Epithelial cell of esophagus (primary cell): ENCODE measurements at places on chromosomes 7 and 10.

DNA sequence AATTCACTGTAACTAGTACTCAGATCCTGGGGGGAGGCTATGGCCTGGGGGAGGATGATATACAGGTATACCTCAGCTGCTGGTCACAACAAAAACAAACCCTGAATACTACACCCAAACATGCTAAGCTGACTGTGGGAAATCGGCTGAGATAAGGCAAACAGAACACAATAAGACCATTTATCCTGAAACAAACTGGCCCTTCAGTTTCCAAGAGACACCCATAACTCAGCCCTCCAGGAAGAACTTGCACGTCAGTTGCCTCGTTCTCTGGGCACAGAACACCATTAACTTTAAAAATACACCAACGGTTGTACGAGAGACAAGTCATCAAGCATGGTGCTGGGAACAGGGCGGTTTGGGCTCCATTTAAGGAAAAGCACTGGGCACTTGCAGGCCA, 24.1 kb upstream of the KCNMA1 start:
- no peak for DNase-seq

DNA sequence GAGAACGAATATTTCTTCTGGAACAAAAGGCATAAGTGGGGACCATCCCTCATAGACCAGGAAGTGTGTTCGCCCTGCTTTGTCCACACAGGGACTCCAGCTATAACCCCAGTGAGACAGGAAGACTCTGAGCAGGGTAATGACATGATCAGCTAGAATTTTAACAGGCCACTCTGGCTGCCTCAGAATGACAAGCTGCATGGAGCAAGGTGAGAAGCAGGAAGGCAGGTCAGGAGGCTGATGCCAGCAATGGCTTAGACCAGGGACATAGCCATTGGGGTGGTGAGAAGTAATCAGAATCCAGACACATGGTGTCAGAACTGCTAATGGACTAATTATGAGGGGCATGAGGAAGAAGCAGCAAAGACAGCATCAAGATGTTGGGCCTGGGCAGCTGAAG, 264.6 kb downstream of the GRID1 start:
- DNase-seq = no peak

DNA sequence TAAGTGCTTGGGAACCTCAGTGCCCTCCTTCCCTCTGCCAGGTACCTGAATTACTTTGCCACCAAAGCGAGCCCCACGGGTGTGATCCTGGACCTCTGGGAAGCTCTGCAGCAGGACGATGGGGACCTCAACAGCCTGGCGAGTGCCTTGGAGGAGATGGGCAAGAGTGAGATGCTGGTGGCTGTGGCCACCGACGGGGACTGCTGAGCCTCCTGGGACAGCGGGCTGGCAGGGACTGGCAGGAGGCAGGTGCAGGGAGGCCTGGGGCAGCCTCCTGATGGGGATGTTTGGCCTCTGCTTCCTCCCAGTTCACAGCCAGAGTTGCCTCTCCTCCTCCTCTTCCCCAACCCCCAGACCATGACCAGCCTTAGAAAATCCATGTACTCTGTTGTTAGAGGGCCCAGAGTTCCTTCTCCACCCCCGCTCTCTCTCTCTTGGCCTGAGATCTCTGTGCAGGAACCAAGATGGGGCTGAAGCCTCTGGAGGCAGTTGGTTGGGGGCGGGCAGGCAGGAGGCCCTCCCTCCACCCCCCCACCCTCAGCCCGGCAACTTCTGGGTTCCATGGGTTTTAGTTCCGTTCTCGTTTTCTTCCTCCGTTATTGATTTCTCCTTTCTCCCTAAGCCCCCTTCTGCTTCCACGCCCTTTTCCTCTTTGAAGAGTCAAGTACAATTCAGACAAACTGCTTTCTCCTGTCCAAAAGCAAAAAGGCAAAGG, 19.8 kb upstream of the SLC29A3 start:
- DNase-seq = no peak

- DNase-seq = no peak
These were observed 25.8 kb upstream of the ADRB1 start for GRCh38 chr10:114017873-114018272.

DNA sequence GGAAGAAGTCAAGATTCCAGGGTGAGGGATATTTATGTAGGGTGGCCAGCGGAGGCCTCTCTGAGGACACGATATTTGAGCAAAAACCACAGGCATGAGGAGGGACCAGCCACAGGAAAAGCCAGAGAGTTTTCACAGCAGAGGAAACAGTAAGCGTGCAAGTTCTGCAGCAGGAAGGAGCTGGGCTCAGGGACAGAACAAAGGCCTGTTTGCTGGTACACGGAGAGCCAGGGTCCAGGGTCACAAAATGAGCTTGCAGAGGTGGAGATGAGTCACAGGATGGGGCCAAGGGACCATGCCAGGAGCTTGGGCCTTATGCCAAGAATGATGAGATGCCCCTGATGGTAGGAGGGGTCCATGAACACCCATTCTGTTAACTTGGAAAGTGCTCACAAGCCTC, 283.5 kb downstream of the PLXNA4 start:
- no peak for DNase-seq

GRCh38 chr7:1244700-1245523, 12.2 kb downstream of the UNCX start:
- DNase-seq = no peak

GRCh38 chr10:96417441-96417840, 58.6 kb upstream of the OPALIN start:
- peak; percentile 5 for DNase-seq

- peak; percentile 40 for DNase-seq
These were observed 37.2 kb upstream of the ACSL5 start for GRCh38 chr10:112336556-112337201.

DNA sequence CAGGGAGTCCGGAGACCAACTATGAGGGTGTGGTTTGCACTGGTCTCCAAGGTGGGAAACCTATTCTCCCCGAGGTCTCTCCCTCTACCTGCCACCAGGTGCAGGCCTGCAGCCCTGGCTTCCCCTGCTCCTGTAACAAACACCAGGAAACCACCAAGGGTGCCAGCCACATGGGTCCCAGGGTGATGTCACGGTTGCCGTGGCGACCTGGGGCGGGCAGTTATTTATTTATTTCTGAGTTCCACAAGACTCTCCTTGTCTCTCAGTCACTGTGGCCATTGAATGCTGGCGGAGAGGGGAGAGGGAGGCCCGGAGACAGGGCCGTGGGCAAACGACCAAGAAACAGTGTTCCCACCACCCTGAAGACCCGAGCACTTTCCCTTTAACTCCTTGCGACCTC, 27.0 kb downstream of the MMD2 start:
- DNase-seq = no peak

DNA sequence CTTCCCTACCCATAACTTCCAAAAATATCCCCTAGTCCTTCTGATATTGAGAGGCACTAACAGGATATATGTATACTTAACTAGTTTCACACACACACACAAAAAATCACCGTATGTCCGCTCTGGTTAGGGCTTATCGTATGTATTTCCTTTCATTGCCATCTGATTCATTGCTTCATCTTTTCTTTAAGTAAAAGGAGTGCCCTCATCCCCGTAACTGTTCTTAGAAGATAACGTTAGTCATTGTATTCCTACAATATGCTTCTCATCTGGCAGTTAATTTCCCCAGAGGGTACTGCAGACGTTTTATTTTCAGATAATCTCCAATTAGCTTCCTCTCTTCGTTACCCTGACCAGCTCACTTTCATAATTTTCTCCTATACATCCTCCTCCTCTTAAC, 37.3 kb downstream of the NRCAM start:
- DNase-seq = no peak

- DNase-seq = peak; percentile 42
These were observed 15.6 kb downstream of the ATG9B start for GRCh38 chr7:151008511-151009323.

- DNase-seq = no peak
These were observed 909.3 kb downstream of the SORCS1 start for GRCh38 chr10:106255111-106255678.

GRCh38 chr10:1846032-1846431, 108.7 kb upstream of the ADARB2 start:
- DNase-seq = no peak

- DNase-seq = peak; percentile 43
These were observed 5.1 kb upstream of the MYL7 start for GRCh38 chr7:44145969-44146911.

- DNase-seq = no peak
These were observed 230.0 kb downstream of the PHF14 start for GRCh38 chr7:11203683-11204082.

DNA sequence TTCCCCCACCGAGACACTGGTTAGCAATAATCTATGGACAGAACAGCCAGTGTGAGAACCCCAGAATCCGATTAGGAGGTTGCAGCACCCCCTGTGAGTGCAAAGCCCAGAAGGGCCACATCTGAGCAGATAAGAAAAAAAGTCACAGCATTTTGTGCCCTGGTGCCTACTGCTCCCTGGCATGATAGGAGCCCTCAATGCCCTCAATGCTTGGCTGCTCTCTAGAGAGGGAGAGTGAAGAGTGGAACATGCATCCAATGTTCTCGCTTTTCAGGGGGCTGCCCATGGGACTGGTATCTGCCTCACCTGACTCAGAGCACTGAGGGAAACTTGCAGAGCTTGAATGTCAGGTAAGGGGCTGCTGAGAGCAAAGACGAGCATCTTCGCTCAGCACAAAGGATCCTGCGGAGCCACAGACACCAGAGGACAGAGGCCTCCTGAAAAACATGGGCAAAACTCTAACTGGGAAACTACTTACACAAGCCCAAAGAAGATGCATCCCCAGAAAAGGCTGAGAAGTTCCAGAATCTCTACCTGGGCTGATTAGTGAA, 98.0 kb upstream of the FAM20C start:
- DNase-seq = no peak

GRCh38 chr10:15052121-15052520, 8.4 kb downstream of the OLAH start:
- no peak for DNase-seq

DNA sequence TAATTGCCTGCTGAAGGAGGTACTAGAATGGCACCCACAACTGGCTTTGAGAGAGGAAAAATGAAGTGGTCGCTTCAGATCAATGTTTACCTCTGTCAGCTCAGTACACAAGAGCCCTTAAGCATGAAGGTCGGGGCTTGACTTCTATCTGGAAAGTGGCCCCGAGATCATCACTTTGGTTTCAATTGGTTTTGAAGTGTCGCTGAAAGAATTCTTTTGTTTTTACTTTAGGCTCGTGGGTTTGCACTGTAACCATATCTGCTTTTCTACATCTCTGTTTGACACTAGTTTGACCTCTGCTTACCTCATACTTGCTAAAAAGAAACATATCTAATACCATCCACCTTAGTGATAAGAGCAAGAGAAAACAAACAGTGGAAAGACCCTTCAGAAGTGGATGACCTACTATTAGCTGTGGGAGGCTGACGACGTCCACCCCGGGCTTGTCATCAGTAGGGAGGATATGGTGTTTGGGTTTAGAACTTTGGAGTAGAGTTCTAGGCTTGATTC, 361.8 kb downstream of the GATA3 start:
- no peak for DNase-seq

DNA sequence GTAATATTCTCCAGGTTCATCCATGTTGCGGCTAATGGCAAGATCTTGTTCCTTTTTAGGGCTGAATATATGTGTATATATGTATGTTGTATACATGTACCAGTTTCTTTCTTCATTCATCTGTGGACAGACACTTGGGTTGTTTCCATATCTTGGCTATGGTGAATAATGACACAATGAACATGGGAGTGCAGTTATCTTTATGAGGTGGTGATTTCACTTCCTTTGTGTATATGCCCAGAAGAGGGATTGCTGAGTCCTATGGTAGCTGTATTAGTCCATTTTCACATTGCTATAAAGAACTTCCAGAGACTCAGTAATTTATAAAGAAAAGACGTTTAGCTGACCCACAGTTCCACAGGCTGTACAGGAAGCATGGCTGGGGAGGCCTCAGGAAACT, 17.1 kb upstream of the TSPAN15 start:
- DNase-seq = no peak

DNA sequence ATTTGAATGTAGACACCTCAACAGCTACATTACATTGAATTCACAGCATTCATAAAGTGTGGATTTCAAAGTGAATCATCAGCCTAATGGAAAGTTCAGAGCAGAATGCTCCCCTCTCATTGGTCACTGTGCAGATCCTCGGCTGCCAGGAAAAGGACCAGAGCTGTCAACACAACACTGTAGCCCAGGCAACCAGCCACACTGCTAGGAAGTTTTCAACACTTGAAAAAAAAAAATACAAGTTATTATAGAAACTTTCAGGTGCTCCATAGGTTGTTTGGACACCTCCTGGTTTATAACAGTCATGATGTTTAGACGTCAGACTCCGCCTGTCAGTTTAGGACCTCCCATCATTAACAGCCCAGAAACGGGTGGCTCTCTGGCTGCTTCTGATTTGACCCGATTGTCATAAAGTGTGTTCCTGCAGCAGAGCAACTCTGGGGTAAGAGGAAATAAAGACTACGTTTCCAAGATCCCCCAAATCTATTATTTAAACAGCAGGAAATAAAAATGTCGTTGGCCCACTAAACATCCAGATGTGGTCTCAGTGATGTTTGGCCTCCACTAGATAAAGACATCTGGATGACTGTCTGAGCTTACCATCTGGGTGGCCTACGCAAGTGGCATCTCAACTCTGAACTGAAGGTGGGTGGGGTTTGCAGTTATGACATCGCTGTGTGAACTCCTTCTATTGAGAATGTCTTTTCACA, 117.4 kb downstream of the CABCOCO1 start:
- DNase-seq = peak; percentile 92

DNA sequence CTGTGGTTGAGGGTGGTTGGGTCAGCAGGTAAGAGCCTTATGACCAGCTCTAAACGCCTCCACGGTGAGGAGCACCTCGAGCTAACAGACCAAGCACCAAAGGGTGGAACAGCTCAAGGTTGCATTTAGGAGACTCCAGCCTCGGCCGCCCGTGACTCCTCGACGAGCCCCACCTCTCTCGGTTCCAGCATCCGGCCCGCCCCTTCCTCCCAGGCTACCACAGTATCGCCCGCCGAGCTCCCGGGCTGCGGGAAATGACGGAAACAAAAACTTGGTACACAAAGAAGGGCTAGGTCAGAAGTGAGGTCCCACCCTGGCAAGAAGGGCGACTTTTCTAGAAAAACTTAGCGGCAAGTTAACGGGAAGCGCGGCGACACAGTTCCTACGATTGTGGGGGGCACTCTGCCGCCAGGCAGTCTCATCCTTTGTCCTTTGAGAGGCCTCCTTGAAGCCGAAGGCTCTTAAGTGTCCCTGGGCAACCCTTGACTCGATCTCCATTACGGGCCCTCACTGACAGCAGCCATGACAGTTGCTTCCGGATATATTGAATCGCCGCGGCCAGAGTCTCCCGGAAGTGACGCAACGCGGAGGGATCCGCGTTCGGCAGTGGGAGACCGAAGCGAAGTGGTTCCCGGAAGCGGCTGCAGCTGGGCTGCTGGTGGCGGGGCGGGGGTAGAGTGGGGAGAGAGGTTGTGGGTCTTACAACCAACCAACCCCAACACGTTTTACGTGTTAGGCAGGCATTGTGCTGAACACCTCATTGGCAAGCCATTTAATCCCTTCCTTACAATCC, 40.2 kb upstream of the ZNF518A start:
- DNase-seq = peak; percentile 96

GRCh38 chr10:114754445-114755320, 66.9 kb upstream of the FHIP2A start:
- DNase-seq = peak; percentile 27

- DNase-seq = peak; percentile 73
These were observed 650.9 kb downstream of the GATA3 start for GRCh38 chr10:8705415-8705814.

- peak; percentile 7 for DNase-seq
These were observed 63.6 kb downstream of the MACC1 start for GRCh38 chr7:20153567-20153966.
